ENCODE measurements at places on chromosomes 5 and 9. TPM values are rescaled to one million over a fixed set of nuclear protein-coding genes. Genes with fewer than 3 reads are reported as not detected.

GRCh38 chr5:103512500-103512899 lies 50.1 kb downstream of the NUDT12 start:
- H3K27ac ChIP-seq: no peak overlapping the region
- no peaks in the 10 kb centered on the region for H3K36me3 ChIP-seq
- H3K4me3 ChIP-seq: no peak overlapping the region
- H3K4me1 ChIP-seq: no peaks in the 10 kb centered on the region
- H3K27me3 ChIP-seq: no peaks in the 10 kb centered on the region

DNA sequence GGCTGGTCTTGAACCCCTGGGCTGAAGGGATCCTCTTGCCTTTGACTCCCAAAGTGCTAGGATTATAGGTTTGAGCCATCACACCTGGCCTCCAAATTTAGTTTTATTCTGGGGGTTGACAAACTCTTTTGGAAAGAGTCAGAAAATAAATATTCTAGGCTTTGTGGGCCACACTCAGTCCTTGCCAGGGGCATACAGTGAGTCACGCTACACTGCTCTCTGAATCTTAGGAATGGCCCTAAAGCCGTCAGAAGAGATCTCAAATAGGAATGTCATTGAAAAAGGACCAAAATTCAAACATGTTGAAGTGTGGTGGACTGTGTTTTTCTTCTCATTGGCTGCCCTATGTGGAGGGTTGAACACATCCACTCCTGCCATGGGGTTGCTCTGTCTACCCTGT lies 127.7 kb upstream of the BASP1 start:
- H3K4me3 ChIP-seq: no peak overlapping the region
- H3K27me3 ChIP-seq: no peaks in the 10 kb centered on the region
- H3K27ac ChIP-seq: no peak overlapping the region
- no peaks in the 10 kb centered on the region for H3K4me1 ChIP-seq

- H3K4me1 ChIP-seq: peaks cover 23% of the 10 kb centered on the region
- no peak overlapping the region for H3K4me3 ChIP-seq
- DNase-seq: no peak
- H3K36me3 ChIP-seq: peaks cover 11% of the 10 kb centered on the region
Measured at GRCh38 chr5:138790684-138791083, 37.5 kb downstream of the CTNNA1 start.

GRCh38 chr9:121138561-121138960 lies 63.1 kb downstream of the RAB14 start:
- no peak overlapping the region for H3K27ac ChIP-seq
- peaks cover 82% of the 10 kb centered on the region for H3K36me3 ChIP-seq
- no peaks in the 10 kb centered on the region for H3K27me3 ChIP-seq

The AGXT2 gene
- not detected for total RNA-seq

The CTNND2 gene
- total RNA-seq: 6.9 TPM

The TCOF1 gene
- 31.1 TPM for total RNA-seq

The CFAP77 gene
- not detected for total RNA-seq

All from upper lobe of right lung (tissue), 1 donor.